Globus pallidus (tissue), 1 donor: ENCODE measurements at places on chromosomes 12 and 14.

DNA sequence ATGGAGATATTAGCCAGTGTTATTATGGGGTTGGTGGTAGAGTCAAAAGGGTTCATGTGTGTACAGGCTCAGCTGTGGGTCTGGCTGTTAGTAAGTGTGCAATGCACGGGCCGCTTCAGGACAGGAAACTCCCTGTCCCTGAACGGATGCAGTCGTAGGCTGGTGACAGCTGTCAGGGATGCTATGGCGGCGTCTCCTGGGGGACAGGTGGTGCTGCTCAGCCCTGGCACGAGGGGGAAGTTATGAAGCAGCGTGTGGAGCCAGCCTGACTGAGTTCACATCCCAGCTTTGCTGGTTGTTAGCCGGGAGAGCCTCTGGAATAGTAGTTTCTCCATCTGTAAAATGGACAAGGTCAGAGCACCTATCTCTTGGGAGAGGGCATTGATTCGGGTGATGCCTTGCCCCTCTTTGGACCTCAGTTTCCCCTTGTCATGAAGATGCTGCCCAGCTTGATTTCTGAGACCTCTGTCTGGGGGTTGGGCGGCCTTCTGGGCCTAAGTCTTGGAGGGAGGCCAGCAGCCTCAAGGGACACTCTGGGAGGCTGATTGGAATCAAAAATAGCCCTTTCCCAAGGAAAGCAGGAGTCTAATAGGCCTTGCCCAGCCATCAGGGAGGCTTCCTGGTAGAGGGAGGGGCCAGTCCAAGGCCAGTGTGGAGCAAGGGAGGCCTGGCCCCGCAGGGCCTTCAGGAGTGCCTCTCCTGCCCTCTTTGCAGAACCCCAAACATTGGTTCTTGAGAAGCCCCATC lies 7.1 kb downstream of the ASB2 start:
- no peak for DNase-seq

DNA sequence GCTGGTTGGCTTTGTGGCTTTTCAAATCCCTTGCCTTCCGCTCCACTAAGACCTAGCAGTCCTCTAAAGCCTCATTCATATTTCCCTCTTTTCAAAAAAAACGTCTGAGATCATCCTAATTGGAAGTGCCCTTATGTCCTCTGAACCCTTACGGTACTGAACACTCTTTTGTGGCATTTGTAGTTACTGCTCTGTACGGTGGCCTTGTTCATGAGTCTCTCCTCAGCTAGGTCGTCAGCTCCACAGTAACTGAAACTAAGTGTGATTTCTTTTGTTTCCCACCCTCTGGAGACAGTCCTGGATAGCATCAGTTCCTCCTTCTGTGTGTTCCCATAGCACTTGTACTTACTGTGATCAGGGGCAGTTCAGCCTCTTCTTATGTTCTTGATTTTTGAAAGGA lies 49.7 kb downstream of the DAAM1 start:
- DNase-seq: no peak

DNA sequence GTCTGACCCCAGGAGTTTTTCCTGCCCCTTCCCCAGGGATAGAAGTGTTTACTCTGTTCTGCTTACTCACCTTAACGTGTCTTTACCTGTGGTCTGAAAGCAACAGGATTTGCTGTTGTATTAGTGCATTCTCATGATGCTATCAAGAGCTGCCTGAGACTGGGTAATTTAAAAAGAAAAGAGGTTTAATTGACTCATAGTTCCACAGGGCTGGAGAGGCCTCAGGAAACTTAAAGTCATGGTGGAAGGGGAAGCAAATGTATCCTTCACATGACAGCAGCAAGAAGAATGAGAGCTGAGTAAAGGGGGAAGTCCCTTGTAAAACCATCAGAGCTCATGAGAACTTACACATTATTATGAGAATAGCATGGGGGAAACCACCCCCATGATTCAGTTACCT lies 240.4 kb downstream of the SNAPC1 start:
- DNase-seq: no peak

GRCh38 chr12:91863702-91864101 lies 281.9 kb downstream of the BTG1 start:
- no peak for DNase-seq

DNA sequence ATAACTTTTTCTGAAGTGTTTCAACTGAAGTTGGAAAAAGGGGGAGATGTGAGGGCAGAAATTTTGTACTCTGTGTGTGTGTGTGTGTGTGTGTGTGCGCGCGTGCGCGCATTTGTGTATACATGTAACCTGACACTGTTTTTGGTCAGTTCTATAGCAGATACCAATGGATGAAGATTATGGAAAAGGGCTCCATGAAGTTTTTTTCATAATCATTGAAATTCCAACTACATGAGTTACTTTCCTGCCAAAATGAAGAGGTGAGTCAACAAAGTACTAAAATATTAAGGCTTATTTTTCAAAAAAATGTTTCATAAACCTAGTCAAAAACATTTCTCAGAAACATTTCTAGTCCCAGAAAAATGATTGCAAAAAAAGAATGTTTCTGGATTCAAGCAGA lies 25.7 kb upstream of the CERS5 start:
- DNase-seq: no peak

- no peak for DNase-seq
Measured at GRCh38 chr14:91229005-91229382, 15.5 kb downstream of the GPR68 start.

DNA sequence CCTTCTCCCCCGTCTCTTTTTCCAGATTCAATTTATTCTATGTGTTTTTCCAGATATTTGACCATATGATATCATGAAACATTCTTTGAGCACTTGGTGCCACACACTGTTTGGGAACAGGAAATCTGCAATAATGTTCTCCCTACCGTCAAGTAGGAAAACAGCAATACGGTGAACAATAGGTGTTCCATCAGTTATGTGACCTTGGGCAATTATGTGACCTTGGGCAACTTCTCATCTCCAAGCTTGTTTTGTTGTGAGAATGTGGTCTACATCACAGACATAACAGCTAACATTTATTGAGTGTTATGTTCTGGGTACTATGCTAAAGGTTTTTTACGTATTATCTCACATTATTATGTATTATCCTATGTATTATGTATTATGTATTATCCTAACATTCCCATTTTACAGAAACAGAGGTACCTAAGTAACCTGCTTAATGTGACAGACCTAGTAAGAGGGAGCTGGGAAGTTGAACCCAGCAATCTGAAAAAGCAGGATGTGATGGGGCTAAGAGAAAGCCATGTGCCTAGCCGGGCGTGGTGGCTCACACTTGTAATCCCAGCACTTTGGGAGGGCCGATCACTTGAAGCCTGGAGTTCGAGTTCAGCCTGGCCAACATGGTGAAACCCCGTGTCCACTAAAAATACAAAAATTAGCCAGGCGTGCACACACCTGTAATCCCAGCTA lies 1.2 kb upstream of the NEK9 start:
- no peak for DNase-seq

DNA sequence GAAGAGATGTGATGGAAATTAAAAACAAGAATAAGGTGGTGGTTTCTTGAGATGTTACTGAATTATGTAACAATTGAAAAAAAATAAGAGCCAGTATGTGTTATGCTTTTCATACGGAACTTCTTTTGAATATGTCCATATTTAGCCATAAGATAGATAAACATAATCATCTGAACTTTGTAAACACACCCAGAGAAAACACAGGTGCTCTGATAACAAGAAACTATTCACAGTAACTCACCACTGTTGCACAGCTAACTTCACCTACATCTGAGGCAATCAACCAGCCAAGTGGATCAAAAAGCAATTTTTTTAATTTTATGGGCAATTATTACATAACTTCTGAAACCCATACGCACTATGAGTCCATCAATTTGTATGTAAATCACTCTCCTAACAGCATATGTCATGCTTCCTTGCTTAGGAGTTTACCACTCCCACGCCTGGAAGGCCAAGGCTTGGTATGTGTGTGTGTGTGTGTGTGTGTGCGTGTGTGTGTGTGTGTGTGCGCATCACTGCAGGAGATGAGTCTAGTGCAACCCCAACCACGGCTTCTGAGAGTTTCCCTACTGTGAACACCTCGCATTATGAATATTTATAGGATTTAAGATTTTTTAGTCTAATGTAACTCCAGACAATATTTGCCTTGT lies 443.4 kb downstream of the BCAT1 start:
- no peak for DNase-seq

- no peak for DNase-seq
Measured at GRCh38 chr12:84704856-84705255, 207.7 kb downstream of the SLC6A15 start.

GRCh38 chr12:109770861-109771670 lies 57.4 kb downstream of the FAM222A start:
- no peak for DNase-seq

DNA sequence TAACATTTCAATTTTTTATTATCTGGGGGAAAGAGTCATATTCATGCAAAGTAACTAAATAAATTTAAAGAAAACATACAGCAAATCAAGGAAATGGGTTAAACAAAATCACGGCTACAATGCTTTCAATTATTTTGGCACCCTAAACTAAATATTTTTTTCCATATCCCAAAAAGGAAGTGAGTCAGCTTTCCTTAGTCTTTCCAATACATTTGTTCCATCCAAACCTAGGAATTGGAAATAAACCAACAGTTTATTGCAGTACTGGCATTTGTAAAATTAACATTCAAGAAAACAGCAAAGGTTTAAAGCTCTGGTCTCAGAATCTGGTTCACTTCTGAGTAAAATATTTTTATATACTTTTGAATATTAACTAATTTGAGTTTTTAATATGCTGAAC lies 89.2 kb downstream of the BCL2L14 start:
- no peak for DNase-seq

DNA sequence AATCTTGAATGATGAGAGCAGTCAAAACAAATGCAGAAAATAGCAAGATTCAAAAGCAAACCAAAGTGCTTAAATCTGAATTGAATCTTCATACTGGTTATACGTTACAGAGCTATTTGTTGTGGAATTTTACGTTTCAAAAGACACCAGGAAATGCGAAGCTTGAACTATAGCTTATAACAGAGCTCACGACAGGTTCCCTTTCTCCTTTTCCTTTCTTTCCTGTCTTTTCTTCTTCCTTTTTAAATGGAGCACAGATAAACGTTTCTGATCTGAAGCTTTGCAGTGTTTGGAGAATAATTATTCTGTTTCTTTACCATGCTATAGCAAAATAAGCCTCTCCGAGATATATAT lies 492.6 kb upstream of the GARIN6 start:
- no peak for DNase-seq

GRCh38 chr12:123099560-123100192 lies 51.2 kb downstream of the PITPNM2 start:
- no peak for DNase-seq

DNA sequence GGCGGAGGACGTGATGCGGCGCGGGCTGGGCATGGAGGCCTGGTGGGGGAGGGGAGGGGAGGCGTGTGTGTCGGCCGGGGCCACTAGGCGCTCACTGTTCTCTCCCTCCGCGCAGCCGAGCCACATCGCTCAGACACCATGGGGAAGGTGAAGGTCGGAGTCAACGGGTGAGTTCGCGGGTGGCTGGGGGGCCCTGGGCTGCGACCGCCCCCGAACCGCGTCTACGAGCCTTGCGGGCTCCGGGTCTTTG lies 303 bp downstream of the GAPDH start:
- DNase-seq: no peak

DNA sequence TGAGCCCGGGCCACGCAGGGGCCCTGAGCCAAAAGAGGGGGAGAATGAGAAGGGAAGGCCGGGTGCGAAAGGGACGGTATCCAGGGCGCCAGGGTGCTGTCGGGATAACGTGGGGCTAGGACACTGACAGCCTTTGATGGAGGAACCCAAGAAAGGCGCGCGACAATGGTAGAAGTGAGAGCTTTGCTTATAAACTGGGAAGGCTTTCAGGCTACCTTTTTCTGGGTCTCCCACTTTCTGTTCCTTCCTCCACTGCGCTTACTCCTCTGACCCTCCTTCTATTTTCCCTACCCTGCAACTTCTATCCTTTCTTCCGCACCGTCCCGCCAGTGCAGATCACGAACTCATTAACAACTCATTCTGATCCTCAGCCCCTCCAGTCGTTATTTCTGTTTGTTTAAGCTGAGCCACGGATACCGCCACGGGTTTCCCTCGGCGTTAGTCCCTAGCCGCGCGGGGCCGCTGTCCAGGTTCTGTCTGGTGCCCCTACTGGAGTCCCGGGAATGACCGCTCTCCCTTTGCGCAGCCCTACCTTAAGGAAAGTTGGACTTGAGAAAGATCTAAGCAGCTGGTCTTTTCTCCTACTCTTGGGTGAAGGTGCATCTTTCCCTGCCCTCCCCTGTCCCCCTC lies 3.0 kb downstream of the SSTR1 start:
- DNase-seq: no peak

GRCh38 chr14:68263563-68264259 lies 444.1 kb downstream of the RAD51B start:
- no peak for DNase-seq

- no peak for DNase-seq
Measured at GRCh38 chr14:85087201-85087600, 442.7 kb upstream of the FLRT2 start.

DNA sequence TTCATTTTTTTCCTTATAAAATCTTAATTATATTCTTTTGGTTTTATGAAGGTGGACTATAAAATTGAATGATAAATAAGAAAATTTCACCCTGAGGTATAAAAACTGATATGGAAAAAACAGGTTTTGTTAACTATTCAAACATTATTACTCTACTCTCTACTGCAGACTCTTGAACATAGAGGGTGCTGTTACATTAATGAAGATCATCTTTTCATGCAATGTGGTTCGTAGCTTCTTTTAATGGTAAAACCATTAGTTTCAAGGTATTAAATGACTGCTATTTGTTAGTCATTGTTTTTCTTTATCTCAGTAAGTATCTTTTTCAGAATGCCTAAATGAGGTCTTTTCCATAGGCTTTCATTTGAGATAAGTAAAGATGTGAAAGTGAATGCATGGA lies 510.4 kb downstream of the SLC16A7 start:
- DNase-seq: no peak

DNA sequence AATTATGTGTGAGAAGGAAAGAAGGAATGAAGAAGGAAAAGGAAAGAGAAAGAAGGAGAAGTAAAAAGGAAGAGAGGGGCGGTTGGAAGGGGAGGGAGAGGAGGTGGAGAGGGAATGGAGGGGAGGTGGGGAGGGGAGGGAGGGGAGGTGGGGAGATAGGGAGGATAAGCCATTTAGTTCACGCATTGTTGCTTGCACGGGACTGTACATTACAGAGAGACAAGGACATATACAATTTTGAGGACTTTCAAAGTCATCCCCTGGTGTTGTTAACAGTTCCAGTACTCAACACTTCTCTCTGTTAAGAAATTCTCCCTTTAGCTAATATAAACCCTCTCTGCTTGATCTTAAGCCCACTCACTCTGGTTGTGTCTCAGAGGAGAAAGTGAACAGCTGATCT lies 312.5 kb downstream of the GRIN2B start:
- DNase-seq: no peak

GRCh38 chr12:62210422-62210821 lies 49.8 kb upstream of the USP15 start:
- peak; percentile 12 for DNase-seq

- no peak for DNase-seq
Measured at GRCh38 chr12:67916266-67916970, 72.8 kb upstream of the IFNG-AS1 start.

DNA sequence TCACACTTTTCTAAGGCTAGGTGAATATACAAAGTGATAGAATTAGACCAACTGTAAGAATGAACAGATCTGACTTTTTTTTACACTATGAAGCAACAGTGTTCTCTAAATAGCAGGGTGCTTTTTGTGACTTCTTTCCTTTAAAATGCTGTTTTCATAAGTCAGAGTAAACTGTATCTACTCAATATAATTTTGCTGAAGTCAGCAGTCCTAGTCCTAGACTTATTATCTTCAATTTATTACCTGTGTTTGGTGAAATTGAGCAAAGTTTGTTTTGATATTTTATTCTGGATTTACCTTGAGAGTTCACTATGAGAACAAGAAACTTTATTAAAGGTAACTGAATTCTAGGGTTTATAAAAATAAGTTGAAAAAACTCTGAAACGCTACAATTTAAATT lies 651.3 kb upstream of the MIS18BP1 start:
- no peak for DNase-seq

GRCh38 chr12:129257524-129257923 lies 404.2 kb downstream of the GLT1D1 start:
- no peak for DNase-seq
